ENCODE measurements at places on chromosomes 7 and 10.

GRCh38 chr10:119680650-119681081 is 29.5 kb downstream of the BAG3 start:
- DNase-seq = no peak

DNA sequence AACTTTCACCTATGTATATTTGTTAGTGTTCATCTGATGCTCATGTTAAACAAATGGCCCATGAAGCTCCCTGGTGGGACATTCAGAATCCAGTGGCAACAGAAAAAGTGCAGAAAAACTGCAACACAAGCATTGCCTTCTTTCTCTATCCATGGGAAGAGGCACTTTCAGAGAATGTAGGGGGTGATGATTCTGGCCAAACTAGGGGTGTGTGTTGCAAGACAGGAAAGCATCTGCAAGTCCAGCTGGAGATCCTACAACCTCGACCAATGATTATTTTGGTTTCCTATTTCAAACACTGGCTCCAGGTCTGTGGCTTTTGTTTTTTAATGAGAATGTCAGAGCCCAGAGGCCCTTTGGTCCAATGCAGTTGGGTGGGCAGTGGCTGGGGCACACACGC is 198.7 kb downstream of the CXCL12 start:
- DNase-seq = no peak

- no peak for DNase-seq
These were observed 15.8 kb downstream of the TAS2R39 start for GRCh38 chr7:143199040-143199439.

DNA sequence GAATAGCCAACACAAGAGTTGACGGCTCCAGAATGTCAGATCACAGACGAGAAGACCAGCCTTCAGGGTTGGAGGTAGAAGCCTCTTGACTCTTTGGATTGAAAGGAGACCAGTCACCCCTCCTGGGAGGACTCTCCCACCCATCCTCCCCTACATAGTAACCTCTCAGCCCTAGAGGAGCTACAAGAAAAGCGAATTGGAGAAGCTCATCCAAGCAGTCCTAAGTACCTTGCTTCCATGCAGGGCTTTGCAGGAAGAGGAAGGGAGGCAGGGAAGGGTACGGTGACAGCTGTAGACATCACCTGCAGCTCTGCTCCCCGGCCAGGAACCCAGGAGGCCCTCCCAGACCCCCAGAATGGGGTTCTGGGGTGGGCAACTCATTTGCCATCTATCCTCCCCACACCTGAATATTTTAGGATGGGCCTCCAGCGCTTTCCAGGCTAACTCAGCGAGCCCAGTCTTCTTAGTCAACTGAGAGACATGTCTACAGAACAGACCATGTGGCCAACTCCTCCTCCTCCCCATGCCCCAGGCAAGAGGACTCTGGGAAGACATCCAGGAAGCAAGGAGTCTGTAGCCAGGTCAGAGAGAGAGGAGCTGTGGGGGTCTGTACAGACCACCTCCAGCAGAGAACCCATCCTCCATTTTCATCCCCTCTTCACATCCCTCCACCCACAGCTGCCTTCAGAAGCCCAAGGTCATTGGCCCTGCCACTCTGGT is 55.6 kb upstream of the LBX1 start:
- no peak for DNase-seq

DNA sequence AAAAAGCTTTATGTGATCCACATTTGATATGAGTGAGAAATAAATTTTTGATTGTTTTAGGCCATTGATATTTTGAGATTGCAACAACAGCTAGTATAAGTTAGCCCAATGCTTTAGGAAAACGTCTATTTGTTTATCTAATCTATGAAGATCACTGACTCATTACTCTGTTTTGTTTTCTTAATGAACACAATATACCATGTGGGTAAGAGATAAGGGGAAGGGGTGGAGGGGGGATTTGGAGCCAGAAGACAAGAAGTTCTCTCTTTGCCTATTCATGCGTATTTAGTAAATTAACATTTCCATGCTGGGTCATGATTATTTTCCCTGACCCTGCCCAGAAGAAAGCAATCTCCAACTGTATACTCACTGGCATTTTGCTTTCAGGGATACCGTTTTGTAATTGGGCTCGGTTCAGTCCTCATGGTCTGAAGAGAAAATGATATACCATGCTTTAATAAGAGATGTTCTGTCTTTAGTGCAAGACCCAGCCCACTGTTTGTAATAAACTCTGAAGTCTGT is 359.5 kb upstream of the NPSR1 start:
- no peak for DNase-seq

DNA sequence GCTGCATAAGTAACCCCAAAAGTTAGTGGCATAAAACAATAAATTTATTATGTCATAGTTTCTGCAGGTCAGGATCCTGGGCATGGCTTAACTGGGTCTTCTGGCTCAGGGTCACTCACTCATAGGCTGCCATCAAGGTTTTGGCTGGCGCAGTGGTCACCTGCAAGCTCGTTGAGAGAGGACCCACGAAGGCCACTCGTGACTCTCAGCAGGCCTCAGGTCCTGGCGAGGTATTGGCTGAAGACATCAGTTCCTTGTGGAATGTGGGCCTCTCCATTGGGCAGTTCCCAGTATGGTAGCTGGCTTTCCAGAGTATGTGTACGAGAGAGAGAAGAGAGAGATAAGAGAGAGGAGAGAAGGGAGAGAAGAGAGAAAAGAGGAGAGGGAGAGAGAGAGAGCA is 138.3 kb upstream of the KLF14 start:
- DNase-seq = no peak

DNA sequence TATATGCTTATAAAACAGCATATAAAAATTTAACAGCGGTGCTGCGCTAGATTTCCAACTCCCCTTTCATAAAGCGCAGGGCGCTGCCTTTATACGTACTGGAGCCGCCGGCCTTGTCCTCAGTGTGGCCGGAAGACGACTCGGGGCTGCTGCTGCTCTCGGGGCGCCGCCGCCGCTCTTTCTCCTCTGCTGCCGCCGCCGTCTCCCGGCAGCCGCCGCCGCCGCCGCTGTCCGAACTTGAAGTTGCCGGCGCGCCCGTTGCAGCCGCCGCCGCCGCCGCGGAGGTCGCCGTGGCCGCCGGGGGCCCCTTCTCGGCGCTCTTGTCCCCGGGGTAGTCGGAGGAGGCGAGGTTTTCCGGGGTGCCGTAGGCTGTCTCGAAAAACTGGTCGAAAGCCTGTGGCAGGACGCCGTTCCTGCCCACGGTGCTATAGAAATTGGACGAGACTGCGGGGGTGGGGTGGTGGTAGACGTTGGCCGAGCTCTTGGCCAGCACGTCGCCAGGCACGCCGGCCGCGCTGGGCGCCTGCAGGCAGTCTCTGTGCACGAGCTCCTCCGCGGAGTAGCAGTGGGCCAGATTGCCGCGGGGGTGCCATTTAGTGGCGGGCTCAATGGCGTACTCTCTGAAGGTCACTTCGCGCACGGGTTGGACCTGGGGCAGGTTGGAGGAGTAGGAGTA is 557 bp downstream of the HOXA11 start:
- DNase-seq = no peak

GRCh38 chr7:100478958-100479660 is at the start of gene TSC22D4:
TSS of gene TSC22D4 (minus strand) at chr7:100479214. CDS start at chr7:100478038, 1,176 bp downstream.
- peak; percentile 73 for DNase-seq

- no peak for DNase-seq
These were observed 714.5 kb upstream of the POT1 start for GRCh38 chr7:125644109-125644508.

GRCh38 chr10:77036993-77037734 is 600.4 kb downstream of the KCNMA1 start:
- no peak for DNase-seq

- no peak for DNase-seq
These were observed 339.3 kb downstream of the SORCS3 start for GRCh38 chr10:104980368-104980767.

- no peak for DNase-seq
These were observed 35.2 kb upstream of the MBL2 start for GRCh38 chr10:52807803-52808202.

GRCh38 chr10:23742368-23742767 is 303.5 kb downstream of the OTUD1 start:
- DNase-seq = no peak

- no peak for DNase-seq
These were observed 293.4 kb upstream of the C7orf33 start for GRCh38 chr7:148296994-148297644.

GRCh38 chr7:123569352-123570010 is 11.9 kb upstream of the NDUFA5 start:
- no peak for DNase-seq

DNA sequence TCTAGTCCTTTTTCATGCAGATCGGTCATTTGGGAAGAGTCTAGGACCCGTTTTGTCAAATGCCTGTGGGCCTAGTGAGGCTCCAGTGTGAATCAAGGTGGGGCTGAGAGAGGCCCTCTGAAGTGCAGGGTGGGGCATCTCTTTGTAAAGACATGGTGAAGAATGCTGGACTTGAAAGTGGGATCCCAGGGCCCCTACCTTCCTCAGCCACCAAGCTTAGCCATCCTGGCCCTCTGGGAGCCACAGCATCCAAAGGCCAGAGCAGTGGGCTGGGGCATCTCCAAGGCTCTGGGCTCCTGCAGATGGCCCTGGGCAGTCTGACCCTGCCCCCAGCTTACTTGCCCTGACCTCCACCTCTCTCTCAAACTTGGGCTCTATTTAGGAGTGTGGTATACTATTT is 78.5 kb downstream of the ADCY1 start:
- no peak for DNase-seq

All from NCI-H2029 treated with DMSO at 0.1 percent for 48 hours (cell line).